Ureter (tissue), 1 donor: ENCODE measurements at places on chromosomes 7 and 10.

DNA sequence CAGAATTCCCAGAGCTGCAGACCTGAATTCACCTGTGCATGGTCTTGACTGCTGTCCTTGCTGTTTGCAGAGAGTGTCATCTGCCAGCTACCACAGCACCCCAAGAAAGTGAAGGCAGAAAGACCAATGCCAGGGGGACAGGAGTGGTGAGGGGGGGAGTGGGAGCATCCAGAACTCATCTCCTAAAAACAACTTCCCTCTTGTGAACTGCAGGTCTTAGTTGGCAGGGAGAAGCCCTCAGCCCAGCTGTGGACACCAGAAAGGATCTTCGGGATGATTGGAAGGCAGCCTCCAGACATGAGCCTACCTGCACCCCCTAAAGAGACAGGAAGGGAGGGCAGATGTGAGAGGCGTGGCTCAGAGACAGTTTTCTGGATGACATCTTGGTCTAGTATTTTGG lies 615.8 kb upstream of the MGMT start:
- no peak for DNase-seq

DNA sequence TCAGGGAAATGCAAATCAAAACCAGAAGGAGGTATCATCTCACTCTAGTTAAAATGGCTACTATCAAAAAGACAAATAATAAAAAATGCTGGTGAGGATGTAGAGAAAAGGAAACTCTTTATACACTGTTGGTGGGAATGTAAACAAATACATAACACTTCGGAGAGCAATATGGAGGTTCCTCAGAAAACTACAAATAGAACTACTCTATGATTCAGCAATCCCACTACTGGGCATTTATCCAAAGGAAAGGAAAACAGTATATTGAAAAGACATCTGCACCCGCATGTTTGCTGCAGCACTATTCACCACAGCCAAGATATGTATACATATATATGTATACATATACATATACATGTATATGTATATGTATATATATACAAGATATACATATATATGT lies 94.2 kb downstream of the C10orf90 start:
- no peak for DNase-seq

DNA sequence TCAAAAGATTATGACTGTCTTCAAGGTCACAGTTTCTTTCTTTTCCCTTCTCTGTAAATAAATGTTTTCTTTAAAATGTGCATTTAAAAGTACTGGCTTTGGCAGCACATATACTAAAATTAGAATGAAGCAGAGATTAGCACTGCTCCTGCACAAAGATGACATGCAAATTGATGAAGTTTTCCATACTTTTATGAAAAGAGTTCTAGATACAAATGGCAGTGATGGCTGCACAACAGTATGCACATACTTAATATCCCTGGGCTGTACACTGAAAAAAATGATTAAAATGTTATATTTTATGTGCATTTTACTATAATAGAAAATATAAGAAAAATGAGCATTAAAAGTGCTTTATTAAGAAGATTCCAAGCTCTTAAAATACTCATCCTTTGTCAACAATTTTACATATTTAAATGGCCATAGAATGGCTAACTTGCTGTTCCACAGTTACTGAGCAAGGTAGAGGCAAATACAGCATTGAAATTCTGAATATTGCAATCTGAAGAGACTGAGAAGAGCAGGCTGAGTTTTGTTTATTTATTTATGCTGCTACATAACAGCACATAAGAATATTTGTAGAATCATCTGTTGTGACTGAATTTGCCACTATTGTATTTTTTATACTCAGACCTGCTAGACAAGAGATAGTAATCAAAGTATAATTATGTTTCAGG lies 117.8 kb downstream of the GPR37 start:
- no peak for DNase-seq

GRCh38 chr10:5538446-5538845 lies 13.7 kb downstream of the CALML3 start:
- no peak for DNase-seq

DNA sequence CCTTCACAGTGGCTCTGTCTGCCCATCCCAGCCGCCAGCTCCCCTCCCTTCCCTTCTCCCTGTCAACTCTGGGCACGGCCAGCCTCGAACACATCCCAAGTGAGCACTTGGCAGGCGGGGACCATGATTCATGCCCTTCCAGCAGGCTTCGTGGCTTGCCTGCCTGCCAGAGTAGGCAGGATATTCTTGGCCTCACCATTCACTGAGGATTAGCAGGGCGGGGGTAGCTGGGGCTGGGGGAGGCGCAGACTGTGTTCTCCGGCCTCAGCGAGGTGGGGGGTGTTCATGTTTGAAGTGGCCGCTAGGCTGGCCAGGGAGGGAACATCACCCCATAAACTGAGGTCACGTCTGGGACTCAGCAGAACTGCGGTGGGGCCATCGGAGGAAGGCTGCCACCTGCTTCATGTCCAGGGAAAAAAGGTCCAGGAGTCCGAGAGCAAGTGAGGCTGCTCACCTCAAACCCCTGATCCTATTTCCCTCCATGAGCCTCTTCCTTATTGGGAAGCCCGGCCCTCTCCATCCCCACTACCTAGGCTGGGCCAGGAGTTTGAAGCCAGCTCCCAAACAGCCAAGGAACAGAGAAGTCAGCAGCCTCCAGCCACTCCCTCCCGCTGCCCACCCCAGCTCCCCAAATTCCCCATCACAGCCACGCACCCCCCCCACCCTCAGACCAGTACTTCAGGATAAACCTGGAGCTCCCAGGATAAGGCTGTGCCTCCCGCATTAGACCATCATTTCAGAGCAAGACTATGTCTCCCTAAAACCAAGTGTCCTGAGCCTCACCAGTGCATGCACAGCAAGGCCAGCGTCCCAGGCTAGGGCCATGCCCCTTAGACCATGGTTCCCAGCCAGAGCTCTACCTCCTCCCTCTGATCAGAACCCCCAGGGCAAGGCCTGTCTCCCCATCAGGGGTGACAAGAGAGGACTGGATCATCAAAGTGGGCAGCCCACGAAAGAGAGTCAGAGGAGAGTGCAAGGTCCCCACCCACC lies 42.8 kb upstream of the RABGEF1 start:
- peak; percentile 52 for DNase-seq

DNA sequence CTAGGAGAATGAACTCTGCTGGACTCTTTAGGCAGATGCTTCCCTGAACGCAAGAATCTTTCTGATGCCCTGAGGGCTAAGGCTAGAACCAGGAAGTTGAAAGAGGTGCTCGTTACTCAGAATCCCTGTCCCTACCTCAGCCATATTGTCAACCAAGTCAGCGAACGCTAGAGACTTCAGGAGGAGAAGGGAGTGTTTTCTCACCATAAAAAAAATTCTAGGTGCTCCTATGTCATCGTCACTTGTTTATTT lies 359.4 kb downstream of the PRPF18 start:
- no peak for DNase-seq

GRCh38 chr7:90178166-90178565 lies 23.9 kb downstream of the STEAP1 start:
- DNase-seq: no peak

DNA sequence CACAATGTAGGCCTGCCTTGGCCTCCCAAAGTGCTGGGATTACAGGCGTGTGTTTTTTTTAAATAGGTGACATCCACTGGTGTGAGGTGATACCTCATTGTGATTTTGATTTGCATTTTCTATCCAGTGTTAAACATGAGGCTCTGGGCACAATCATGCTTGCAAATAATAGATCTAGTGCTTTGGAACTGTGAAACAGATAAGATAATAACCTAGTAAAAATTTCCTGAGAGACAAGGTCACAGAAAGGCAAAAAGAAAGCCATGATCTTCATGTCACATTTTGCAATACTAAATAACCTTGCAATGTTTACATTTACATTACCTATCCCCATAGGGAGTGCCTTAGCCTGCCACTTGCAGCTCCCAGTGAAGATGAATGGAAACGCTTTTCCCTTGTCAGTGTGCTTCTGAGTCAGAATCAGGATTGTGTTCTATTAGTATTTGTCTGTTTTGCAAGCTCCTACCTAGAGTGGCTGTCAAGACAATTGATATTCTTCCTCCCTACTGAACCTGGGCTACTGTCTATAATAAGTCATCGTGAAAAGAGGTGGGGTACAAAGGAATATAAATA lies 256.5 kb downstream of the PHTF2 start:
- no peak for DNase-seq

DNA sequence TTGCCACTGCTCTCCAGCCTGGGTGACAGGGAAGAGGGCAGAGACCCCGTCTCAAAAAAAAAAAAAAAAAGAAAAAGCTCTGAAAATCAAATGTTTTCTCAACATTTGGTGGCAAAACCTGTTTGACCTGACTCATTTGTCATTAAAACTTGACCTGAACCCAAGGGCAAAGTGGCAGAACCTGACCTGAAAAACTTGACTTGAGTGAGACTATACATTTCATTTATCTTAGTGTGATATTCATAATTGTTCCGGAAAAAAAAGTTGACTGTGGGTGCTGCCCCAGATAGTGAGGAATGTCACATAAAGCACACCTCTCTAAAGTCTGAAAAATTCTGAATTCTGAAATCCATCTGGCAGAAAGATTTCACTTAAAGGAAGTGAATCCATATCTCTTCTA lies 2.3 kb upstream of the TAX1BP1 start:
- DNase-seq: no peak

GRCh38 chr10:4902571-4903011 lies 60.6 kb upstream of the AKR1C1 start:
- no peak for DNase-seq

GRCh38 chr7:93258661-93259060 lies 26.5 kb downstream of the VPS50 start:
- no peak for DNase-seq

DNA sequence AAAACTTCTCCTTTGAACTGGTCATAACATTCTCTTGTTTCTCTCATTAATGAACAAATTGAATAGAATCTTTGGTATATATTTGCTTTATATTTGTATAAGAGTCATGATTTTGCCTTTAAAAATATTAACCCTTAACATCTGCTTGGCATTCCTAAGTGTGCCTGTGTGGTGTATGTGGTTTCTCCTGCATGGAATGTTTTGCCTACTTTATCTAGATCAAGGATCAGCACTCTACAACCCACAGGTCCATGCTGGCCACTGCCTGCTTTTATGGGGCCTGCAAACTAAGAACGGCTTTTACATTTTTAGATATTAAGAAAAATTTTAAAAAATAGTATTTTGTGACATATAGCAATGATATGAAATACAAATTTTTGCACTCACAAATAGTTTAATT lies 4.3 kb upstream of the LAMB4 start:
- no peak for DNase-seq

DNA sequence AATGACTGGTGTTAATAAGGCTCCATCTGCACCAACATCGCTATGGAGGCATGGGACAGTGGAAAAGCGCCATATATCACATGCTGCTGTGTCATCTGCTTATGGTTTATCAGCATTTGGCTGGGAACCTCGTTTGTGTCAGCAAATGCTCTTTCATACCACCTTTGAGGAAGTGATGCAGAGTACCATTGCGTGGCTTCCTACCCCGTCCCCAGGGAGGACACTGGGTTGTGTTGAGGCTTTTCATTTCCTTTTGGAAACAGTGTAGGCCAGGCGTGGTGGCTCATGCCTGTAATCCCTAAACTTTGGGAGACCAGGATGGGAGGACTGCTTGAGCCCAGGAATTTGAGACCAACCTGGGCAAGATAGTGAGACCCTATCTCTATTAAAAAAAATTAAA lies 6.8 kb downstream of the TACR2 start:
- no peak for DNase-seq

DNA sequence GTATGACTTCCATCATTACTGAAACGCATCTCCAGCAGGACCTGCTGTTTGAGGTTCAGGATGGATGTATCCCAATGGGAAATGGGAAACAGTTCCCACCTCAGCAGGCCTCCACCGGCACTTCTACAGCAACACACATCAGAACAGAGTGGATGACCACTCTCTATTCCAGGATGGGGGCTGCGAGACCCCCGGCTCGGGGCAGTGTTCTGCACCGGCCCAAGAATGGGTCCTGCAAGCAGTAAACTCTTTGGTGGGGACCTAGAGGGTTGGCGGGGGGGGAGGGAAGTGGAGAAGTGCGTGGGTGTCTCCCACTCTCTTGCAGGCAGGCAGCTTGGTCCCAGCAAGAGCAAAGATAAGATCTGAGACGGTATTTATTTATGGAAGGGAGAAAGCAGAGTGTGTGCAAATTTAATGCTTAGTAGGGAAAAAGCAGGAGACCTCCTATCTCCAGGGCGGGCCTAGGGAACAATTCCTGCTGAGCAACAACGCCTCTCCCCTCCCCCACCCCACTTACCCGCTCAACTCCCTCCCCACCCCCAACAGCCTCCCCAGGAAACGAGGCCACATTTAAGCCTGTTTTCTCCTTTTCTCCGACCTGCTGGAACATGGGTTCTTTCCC lies 4.0 kb downstream of the SFMBT2 start:
- DNase-seq: no peak

GRCh38 chr10:132359305-132360040 lies 27.5 kb downstream of the LRRC27 start:
- no peak for DNase-seq

DNA sequence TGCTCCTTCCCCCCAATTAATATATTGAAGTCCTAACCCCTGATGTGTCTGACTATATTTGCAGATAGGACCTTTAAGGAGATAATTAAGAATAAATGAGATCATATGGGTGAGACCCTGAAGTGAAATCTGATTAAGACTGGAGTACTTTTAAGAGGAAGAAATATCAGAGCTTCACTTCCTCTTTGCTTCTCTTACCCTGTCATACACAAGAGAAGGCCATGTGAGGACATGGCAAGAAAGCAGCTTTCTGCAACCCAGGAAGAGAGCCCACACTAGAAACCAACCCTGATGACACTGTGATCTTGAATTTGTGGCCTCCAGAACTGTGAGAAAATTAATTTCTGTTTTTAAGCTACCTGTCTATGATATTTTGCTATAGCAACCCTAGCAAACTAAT lies 44.2 kb downstream of the JMJD1C start:
- DNase-seq: no peak

DNA sequence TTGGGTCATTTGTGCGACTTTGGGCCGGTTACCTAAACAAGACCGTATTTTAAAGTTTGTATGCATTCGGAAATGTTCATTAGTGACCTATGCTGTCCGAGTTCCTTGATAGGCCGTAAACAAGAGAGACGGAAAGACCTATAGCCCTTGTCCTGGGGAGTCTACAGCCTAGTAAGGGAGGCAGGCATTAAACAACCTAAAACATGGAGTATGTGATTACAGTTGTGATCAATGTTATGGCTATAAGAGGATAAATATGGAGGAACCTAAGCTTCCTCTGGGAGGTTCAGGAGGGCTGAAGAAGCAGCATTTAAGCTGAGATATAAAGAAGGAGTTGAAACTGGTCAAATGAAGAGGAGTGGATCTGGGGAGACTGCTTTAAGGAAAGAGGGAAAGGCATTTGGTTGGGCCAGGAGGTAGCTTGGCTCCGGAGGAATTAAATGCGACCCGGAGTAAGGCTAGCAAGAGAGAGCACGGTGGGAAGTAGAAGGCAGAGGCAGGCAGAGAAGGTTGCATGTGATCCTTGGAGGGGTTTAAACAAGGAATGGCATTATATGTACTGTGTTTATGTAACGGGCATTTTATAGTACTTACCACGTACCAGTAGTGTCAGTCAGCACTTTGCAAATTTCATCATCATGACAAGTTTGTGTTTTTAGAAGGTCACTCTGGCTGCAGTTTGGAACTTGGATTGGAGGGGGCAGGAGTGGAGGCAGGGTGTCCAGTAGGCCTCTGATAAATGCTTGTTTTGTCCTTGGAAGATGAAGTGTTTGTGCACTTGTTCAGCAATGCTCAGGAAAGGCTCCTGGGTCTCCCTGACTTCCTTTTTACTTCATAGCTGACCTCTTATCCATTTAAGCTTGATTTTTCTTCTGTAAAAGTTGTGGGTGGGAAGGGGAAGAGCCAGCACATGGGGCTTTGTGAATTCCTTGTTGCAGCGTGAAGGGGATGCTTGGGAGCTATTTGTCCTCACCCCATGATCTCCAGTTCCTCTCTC lies 1.0 kb upstream of the AVPI1 start:
- no peak for DNase-seq

GRCh38 chr7:130351791-130352090 lies 7.1 kb downstream of the CPA5 start:
- no peak for DNase-seq
